ENCODE measurements at places on chromosomes 1 and 21. TPM values are rescaled to one million over a fixed set of nuclear protein-coding genes. Genes with fewer than 3 reads are reported as not detected.

Gene SUMO3
- 84.2 TPM for polyA plus RNA-seq

Gene SLC1A7
- 0.29 TPM for polyA plus RNA-seq

Gene ADORA1
- polyA plus RNA-seq, result 1.1 TPM

Gene CFAP107
- polyA plus RNA-seq, result not detected

Gene SLAMF6
- polyA plus RNA-seq, result 1.1 TPM

Gene CNIH3
- polyA plus RNA-seq, result 2.1 TPM

Gene NFIA
- 18.1 TPM for polyA plus RNA-seq

Gene TMIGD3
- 5.0 TPM for polyA plus RNA-seq

Gene CTSE
- 0.72 TPM for polyA plus RNA-seq

Gene NBPF8
- polyA plus RNA-seq, result 7.5 TPM

Gene ORC1
- 0.48 TPM for polyA plus RNA-seq

Gene WNT3A
- polyA plus RNA-seq, result not detected

Gene ARHGEF11
- 23.8 TPM for polyA plus RNA-seq

Gene ALPL
- 6.9 TPM for polyA plus RNA-seq

Gene CATSPERE
- polyA plus RNA-seq, result 0.38 TPM

Gene PRKCZ
- polyA plus RNA-seq, result 6.3 TPM

Gene BACE2
- polyA plus RNA-seq, result 51.1 TPM

Gene TRPM2
- polyA plus RNA-seq, result 3.3 TPM

Gene CYP2J2
- 4.1 TPM for polyA plus RNA-seq

Gene IRF2BP2
- polyA plus RNA-seq, result 137 TPM

Gene CYP4Z1
- 0.25 TPM for polyA plus RNA-seq

Gene ATP6V1G3
- polyA plus RNA-seq, result not detected

Gene CFHR5
- polyA plus RNA-seq, result 0.05 TPM

Gene RNASEL
- 10.7 TPM for polyA plus RNA-seq

Gene RYR2
- polyA plus RNA-seq, result 7.2 TPM

Gene S100A1
- polyA plus RNA-seq, result 3.0 TPM

Gene HRNR
- not detected for polyA plus RNA-seq

Gene TACSTD2
- 89.6 TPM for polyA plus RNA-seq

Gene CD5L
- 0.08 TPM for polyA plus RNA-seq

Gene CDCA8
- polyA plus RNA-seq, result 1.3 TPM

Gene RNF223
- 0.73 TPM for polyA plus RNA-seq

Gene AVPR1B
- not detected for polyA plus RNA-seq

Gene GBP3
- polyA plus RNA-seq, result 10.2 TPM

Gene OR2T11
- polyA plus RNA-seq, result not detected

Gene RGS8
- polyA plus RNA-seq, result 0.03 TPM

Gene TGFB2
- 5.1 TPM for polyA plus RNA-seq

Gene ARID4B
- polyA plus RNA-seq, result 19.1 TPM

Gene HMCN1
- polyA plus RNA-seq, result 2.5 TPM

Gene CELA3A
- 2.0 TPM for polyA plus RNA-seq

Gene BRDT
- polyA plus RNA-seq, result not detected

Gene CA6
- polyA plus RNA-seq, result not detected

Gene FCER1A
- 0.49 TPM for polyA plus RNA-seq

Gene TSPEAR
- polyA plus RNA-seq, result 0.03 TPM

Gene SOX13
- polyA plus RNA-seq, result 41.9 TPM

Gene SESN2
- polyA plus RNA-seq, result 9.9 TPM

Gene PTPRF
- 66.3 TPM for polyA plus RNA-seq

Gene NTNG1
- 12.1 TPM for polyA plus RNA-seq

Gene LCE1A
- not detected for polyA plus RNA-seq

Gene CFAP57
- 0.05 TPM for polyA plus RNA-seq

Gene ZNF683
- 0.19 TPM for polyA plus RNA-seq

Gene AJAP1
- polyA plus RNA-seq, result 0.98 TPM

Gene KCNN3
- 1.5 TPM for polyA plus RNA-seq
